Activated T-helper 17 cell treated with anti-CD3 and anti-CD28 coated beads, Interleukin-2, amount 50 U/mL, for 72 hours (primary cell): ENCODE measurements at places on chromosomes 7 and 10.

DNA sequence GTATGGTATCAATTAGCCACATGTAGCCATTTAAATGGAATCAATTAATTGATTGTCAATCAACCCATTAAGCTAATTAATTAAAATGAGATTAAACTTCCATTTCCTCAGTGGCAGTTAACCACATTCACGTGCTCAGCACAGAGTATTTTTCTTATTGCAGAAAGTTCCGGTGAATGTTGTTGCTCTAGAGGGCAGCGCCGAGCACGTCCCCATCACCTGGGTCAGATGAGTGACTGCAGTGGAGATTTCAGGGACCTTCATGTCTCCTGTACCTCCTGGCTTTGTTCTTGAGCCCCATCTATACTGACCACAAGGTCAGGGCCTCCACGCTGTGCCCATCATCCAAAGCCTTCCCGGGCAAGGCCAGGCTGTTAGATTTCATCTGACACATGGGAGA lies 168.8 kb upstream of the MKI67 start:
- no peak for ATAC-seq

GRCh38 chr10:103789771-103790201 lies 65.6 kb downstream of the SH3PXD2A start:
- no peak for ATAC-seq

DNA sequence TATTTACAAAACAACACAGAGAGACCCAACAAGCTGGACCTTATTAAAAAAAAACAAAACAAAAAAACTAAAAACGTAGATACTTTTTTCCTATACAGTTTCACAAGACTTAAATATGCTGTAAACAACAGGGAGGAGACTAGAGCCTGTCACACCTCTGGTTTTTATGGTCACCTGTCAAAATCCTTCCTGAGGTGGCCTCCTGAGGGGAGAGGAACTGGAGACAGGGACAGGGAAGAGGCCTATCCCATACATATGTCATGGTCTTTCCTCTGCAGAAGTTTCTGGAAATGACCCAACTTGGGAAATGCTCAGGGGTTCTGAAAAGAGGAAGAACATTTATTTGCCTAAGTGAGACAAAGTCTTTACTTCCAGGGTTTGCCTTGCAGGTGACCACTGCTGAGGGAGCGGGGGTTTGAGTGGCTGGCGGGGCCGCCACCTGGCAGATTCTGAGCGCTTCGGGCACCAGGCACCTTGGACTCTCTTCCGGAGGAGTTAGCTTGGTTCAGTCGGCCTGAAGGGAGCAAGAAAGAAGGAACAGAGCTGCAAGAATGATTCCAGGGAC lies 18.3 kb downstream of the CPA1 start:
- no peak for ATAC-seq

- no peak for ATAC-seq
These were observed 189.7 kb upstream of the SEMA3D start for GRCh38 chr7:85376589-85376988.

DNA sequence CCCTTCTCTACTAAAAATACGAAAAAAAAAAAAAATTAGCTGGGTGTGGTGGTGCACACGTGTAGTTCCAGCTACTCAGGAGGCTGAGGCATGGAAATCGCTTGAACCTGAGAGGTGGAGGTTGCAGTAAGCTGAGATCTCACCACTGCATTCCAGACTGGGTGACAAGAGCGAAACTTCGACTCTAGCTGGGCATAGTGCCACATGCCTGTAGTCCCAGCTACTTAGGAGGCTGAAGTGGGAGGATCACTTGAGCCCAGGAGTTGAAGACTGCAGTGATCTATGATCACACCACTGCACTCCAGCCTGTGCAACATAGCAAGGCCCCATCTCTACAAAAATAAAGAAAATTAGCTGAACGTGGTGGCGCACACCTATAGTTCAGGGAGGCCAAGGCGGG lies 1.2 kb upstream of the SPACDR start:
- ATAC-seq = no peak

DNA sequence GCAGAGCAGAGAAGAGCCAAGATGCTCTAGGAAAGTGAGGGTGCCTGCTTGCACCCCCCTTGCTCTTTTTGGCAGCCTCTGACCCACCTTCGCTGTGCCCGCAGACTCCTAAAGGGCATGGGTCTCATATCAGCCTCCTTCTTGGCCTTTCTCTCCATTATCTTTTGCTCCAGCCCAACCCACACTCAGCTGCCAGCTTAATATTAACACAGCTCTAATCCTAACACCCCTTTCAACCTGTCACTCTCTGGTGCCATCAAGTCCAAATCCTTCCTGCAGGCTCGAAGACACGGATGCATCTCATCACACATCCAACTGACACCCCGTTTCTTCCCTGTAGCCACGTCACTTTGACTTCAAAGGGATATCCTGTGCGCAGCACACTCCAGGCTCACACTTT lies 171.6 kb upstream of the AUTS2 start:
- ATAC-seq = no peak

DNA sequence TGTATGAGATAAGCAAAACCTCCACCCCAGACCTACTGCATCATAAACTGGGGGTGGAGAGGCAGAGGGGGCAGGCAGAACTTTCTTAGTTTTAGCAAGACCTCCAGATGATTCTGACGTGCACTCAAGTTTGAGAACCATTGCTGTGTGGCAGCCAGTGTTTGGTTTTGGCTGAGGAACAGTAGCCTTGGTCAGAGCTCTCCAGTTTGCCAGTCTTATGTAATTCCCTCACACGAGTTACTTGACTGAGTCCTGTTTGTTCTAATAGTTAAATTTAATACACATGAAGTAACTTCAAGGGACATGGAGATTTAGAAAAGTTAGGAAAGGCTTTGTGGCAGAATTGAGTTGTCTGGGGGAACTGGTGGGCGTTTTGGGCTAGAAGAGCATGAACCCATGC lies 38.5 kb downstream of the GARS1 start:
- ATAC-seq = no peak

GRCh38 chr7:135884495-135885232 lies 92.5 kb downstream of the MTPN start:
- no peak for ATAC-seq

DNA sequence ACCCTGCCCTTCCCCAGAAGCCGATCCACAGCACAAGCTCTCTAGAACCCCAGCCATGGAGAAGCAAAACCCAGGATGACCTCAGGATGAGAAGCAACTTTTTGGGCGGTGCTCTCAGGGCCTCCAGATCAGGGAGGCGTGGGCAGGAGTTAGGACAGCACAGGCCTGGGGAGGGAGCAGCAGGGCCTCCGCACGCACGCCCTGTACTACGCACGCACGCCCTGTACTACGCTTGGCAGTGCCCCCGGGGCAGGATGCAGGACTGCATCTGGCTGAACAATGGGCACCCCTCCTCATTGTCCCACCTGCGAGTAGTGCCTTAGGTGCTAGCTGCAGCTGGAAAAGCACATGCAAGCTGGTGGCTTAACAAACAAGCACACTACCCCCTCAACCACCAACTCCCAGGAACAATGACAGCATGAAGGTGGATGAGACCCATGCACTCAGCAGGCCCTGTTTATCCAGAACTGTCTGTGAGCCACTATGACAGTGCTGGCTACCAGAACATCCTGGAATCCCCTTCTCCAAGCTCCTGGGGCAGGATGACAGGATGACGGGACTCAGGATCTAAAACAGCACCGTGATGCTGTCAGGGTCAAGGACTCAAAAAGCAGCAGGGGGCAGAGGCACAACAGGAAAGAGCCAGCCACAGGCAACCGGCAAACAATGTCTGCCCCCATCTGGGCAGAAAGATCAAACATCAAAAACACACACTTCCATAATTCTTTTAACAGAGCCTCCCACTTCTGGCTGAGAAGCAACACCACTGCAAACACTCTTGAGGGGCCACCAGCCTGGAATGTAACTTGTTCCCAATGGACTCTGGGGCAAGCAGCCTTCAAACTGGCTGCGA lies 11.8 kb downstream of the PODXL start:
- ATAC-seq = no peak

- no peak for ATAC-seq
These were observed 94.5 kb upstream of the GNA12 start for GRCh38 chr7:2938514-2939192.

GRCh38 chr10:126849646-126850045 lies 55.6 kb upstream of the DOCK1 start:
- no peak for ATAC-seq

- no peak for ATAC-seq
These were observed 37.9 kb downstream of the GLI3 start for GRCh38 chr7:42198974-42199668.

DNA sequence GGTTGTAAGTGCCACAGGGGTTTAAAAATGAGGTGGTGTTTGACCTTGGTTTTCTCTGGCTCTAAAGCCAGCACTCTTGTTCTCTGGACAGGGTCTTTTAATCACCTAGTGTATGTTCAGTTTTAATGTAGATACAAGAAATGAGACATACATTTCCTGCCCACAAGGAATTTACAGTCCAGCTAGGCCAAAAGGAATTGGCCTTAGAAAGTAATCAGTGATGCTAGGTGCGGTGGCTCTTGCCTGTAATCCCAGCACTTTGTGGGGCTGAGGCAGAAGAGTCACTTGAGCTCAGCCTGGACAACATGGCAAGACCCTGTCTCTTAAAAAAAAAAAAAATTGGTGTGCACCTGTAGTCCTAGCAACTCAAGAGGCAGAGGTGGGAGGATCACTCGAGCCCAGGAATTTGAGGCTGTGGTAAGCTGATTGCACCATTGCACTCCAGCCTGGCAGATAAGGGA lies 100.2 kb downstream of the LRMDA start:
- no peak for ATAC-seq

GRCh38 chr10:5679606-5680005 lies 5.0 kb upstream of the TASOR2 start:
- ATAC-seq = no peak

- ATAC-seq = peak; percentile 94
These were observed 95.5 kb downstream of the MAP3K8 start for GRCh38 chr10:30529373-30529998.

- ATAC-seq = peak; percentile 26
These were observed 106.2 kb downstream of the SNX10 start for GRCh38 chr7:26397796-26398426.

GRCh38 chr10:105785721-105786120 lies 1144.6 kb downstream of the SORCS3 start:
- no peak for ATAC-seq

GRCh38 chr7:81297317-81297716 lies 378.5 kb upstream of the SEMA3C start:
- ATAC-seq = no peak

DNA sequence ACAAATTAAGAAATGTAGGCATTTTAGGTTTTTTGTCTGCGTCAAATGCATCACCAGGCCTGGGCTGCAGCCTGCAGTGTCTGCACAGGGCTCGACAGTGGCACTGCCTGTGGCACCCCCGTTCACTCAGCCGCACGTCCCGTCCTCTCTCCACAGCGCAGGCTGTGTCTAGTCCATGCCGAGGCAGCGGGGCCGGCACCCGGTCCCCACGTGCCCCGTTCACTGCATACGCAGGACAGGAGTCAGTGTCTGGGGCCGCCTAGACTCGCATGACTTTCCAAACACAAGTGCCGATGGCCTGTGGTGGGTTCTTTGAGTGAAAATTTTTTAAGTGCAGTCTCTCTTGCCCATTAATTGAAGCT lies 446.4 kb downstream of the PTPRN2 start:
- no peak for ATAC-seq

GRCh38 chr7:40223451-40224127 lies 88.8 kb downstream of the SUGCT start:
- no peak for ATAC-seq

GRCh38 chr10:101759309-101760247 lies 16.3 kb downstream of the FGF8 start:
- ATAC-seq = no peak

DNA sequence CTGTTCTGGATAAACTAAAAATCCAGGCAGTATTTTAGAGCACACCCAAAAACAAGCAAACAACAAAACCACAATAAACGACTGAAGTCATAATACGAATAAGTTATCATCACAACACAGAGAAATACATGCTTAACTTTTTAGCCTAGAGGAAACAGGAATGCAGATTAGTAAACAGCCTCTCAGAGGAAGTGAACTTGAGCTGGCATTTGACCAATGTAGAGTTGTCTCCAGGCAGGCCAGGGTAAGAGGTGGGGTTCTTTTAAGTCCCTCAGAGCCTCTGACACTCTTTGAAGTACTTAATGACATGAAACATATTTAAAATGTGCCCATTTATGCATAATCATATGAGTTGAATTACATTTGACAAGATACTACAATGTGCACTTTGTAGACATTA lies 43.3 kb upstream of the PLXDC2 start:
- ATAC-seq = no peak

DNA sequence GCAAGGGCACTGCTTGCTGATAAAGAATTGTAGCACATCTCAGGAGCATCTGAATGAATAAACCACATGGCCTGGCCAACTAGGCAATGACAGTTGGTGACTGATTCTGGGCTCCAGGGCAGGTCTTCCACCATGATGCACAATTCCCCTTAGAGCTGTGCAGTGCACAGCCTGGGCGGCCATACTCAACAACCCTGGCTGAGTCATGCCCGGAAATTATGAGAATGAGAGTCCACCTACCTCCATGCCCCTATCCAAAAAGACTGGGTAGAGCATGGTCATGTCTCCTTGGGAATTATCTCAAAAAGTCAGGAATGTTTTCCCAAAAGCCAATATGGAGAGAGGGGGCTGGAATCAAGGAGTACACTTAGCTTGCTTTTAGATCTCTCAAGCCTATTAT lies 425.6 kb downstream of the PLXNA4 start:
- ATAC-seq = no peak

DNA sequence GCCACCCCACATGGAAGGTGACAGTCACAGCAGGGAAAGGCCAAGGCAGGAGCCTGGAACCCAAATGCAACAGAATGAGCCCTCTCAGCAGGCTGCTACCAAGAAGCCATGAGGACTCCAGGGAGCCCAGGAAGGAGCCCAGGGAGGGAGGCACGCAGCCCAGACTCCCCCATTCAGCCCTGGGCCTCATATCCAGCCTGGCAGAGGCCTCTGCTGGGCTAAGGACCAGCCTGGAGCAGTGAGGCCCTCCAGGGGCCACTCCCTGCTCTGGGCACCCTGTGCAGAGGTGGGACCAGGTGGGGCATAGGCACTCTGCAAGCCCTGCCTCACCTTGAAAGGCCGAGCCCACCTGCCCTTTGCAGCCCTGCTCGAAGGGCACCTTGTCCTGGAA lies 25.8 kb upstream of the ZNF488 start:
- ATAC-seq = no peak

DNA sequence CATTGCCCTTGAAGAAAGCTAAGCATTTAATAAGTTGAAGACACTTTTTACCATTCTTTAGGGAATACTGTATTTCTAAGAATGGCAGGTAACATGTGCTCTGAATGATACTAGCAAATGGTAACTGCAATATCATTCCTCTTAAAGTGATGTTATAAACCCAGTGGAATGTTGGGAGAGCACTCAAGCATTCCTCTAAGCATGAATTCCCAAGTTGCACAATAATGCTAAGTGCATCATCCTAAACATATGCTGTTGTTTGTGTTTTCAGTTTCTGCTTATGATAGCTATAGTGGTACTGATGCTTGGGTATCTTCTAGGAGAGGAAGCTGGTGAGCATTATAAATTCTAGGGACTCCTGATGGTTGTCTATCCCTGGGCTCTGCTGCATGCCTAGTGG lies 673.9 kb downstream of the PHTF2 start:
- ATAC-seq = no peak
